ENCODE measurements at places on chromosomes 12 and 14.

DNA sequence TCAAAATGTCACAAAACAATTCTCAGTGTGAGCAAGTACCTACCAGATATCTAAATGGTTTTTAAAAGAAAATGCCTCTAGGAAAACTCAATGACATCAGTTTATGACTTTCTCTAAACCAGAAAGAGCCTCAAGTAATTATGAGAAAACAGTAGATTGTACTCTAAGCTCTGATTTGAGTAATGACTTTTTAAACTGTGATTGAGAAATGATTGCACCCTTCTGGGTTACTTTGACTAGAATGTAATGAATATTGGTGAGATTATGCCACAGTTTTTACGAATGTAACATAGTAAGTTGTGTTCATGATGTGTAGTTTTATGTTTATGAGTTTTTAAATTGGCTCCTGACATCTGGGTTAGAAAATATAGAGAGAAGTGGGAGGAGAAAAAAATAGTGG, 68.8 kb downstream of the ALX1 start:
- no peak for DNase-seq

- DNase-seq = no peak
These were observed 35.3 kb downstream of the KLRK1 start for GRCh38 chr12:10354502-10354901.

GRCh38 chr14:94584591-94585280, 3.5 kb downstream of the SERPINA5 start:
- no peak for DNase-seq

- no peak for DNase-seq
These were observed 42.6 kb downstream of the TRAF3 start for GRCh38 chr14:102819747-102820330.

GRCh38 chr14:20836668-20837338, 34.2 kb upstream of the RNASE1 start:
- no peak for DNase-seq

GRCh38 chr12:104436790-104437189, 20.0 kb upstream of the CHST11 start:
- DNase-seq = no peak

- no peak for DNase-seq
These were observed 124.8 kb downstream of the GLT1D1 start for GRCh38 chr12:128978067-128978466.

GRCh38 chr12:5808981-5809380, 136.1 kb downstream of the ANO2 start:
- no peak for DNase-seq

Data from stimulated activated CD4-positive, alpha-beta T cell treated with anti-CD3 and anti-CD28 coated beads, Interleukin-1b, Interleukin-23, amount 100 ng/mL, for 24 hours (primary cell).